ENCODE measurements at places on chromosomes 4 and X. TPM values are rescaled to one million over a fixed set of nuclear protein-coding genes. Genes with fewer than 3 reads are reported as not detected.

DNA sequence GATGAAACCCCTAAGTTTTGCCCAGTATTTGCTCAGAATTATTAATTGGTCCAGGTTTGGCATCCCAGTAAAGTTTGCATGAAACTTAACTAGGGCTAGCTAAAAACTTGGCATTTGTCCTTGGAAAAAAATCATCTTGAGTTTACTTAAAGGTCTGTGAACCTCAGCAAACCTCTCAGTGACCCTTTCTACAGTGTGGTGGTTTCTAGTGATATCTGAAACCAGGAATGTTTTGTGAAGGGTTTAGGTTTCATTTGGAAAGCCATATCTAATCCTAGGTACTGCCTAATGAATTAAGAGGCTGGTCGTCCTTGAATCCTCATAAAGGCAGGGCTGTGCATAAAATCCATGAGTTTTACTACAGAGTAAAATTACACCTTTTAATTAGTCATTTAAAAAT, 218.5 kb upstream of the ANKRD50 start:
- DNase-seq = no peak

GABRG1 gene
- 0.07 TPM for total RNA-seq

- no peak for DNase-seq
These were observed 2761.5 kb downstream of the ARAP2 start for GRCh38 chr4:33482773-33483172.

GRCh38 chrX:11929476-11929875, 171.4 kb downstream of the MSL3 start:
- no peak for DNase-seq

- DNase-seq = no peak
These were observed 160.1 kb upstream of the NRK start for GRCh38 chrX:105662248-105662647.

- no peak for DNase-seq
These were observed 16.9 kb downstream of the FNIP2 start for GRCh38 chr4:158785718-158786117.

GLRA3 gene
- 0.28 TPM for total RNA-seq

DNA sequence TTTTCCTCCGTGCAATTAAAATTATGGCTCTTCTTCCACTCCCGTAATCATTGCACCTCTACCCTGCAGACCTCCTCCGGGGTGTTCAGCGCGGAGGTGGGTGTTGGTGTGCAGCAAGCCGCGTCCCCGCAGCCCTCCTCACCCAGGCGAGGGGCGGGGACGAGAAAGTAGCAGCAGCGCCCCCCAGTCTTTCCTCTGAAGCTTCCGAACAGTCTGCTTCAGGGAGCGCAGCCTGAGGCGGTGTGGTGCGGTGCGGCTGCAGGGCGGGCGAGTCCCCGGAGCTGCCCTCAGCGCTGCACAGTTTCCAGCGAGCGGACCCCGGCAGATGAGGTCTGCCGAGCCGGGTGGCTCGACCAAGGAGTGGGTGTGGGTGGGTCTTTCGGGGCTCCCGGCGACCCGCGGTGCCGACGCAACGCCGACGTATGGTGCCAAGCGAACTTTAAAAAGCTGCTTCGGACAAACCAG, at the start of gene FRAS1:
TSS of gene FRAS1 (plus strand) at position 189 of the 465 bp plus-strand sequence. CDS start 687 bp downstream, outside the sequence.
- peak; percentile 72 for DNase-seq

GRCh38 chr4:40629401-40630334, at the start of gene RBM47:
TSS of gene RBM47 (minus strand) at chr4:40629864. CDS start at chr4:40438893, 190,971 bp downstream.
- DNase-seq = peak; percentile 83

GRCh38 chr4:154073107-154073822, 284.4 kb upstream of the SFRP2 start:
- no peak for DNase-seq

DNA sequence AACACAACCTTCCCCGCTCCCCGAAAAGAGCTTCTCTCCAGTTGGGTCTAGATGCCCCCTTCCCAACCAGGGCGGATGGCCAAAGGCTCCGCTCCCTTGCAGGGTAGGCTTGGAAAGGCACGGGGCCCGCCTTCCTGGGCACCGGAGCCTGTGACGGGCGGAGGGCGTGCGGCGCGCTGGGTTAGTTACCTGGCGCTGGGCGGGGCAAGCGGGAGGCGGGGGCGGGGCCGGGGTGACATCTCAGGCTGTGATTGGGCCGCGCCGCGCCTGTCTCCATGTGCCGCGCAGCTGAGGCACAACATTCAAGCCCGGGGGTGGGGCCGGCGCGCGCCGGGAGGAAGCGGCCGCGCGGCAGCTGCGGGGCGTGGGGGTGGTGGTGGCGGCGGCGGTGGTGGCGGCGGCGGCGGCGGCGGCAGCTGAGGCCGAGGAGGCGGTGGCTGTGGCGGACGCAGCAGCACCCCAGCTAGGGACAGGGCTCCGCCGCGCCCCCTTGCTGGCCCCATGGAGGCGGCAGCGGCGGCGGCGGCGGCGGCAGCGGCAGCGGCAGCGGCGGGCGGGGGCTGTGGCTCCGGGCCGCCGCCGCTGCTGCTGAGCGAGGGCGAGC, at the start of gene REPS2:
TSS of gene REPS2 (plus strand) at position 298 of the 604 bp plus-strand sequence. CDS start at position 502, 204 bp downstream.
- DNase-seq = peak; percentile 98

- DNase-seq = peak; percentile 41
These were observed 105.2 kb upstream of the LRPAP1 start for GRCh38 chr4:3637326-3638016.

- DNase-seq = no peak
These were observed 365.5 kb downstream of the CXXC4 start for GRCh38 chr4:104129243-104129642.

SLC34A2 gene
- total RNA-seq = 0.28 TPM

DNA sequence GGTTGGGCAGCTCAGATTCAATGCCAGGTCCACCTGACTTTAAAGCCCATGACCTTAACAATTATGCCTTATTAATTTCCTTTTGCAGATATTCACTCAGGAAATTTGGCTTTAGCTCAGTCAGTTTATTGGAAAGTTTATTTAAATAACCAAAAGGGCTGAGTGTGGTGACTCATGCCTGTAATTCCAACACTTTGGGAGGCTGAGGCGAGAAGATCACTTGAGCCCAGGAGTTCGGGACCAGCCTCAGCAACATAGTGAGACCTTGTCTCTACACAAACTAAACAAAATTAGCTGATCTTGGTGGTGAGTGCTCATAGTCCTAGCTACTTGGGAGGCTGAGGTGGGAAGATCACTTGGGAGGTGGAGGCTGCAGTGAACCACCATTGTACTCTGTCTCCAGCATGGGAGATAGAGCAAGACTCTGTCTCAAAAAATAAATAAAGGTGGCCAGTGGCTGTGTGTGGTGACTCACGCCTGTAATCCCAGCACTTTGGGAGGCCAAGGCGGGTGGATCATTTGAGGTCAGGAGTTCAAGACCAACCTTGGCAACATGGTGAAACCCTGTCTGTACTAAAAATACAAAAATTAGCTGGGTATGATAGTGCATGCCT, 43.3 kb downstream of the RHOH start:
- no peak for DNase-seq

DNA sequence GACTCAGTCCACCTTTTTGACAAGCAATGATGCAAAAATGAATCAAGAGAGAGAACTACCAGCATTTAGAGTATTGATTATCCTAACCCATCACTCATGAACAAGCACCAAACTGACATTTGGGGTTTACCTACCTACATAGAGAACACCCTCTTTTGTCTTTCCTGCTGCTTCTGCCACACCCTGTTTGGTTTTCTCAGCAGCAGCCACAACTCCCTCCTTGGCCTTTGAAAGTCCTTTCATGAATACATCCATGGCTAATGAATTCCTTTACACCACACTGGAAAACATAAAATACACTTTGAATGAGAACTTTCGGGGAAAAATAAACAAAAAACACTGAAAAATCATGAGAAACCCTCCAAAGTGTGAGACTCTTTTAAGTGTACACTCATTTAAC, 1.5 kb downstream of the SNCA start:
- peak; percentile 5 for DNase-seq

All from H7 (cell line).